ENCODE measurements at places on chromosomes 11 and 22.

DNA sequence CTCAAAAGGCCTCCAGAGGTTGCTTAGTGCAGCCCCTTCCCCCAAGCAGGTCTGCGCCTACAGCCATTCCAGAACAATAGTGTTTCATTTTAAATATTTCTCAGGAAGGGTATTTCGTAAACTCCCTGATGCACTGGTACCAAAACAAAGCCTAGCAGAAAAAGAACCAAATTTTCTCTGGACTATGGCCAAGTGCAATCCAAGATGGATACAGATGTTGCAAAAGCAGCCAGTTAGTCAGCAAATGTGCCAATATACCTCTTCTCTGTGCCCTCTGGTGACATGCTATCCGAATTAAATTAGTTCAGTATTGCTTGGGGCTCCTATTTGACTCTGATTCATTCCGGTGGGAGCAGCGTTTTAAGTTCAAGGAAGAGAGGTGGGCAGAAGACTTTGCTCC lies 247.8 kb downstream of the NTM start:
- DNase-seq, result no peak

- DNase-seq, result no peak
Observed at GRCh38 chr11:86152901-86153300, 84.0 kb upstream of the PICALM start.

DNA sequence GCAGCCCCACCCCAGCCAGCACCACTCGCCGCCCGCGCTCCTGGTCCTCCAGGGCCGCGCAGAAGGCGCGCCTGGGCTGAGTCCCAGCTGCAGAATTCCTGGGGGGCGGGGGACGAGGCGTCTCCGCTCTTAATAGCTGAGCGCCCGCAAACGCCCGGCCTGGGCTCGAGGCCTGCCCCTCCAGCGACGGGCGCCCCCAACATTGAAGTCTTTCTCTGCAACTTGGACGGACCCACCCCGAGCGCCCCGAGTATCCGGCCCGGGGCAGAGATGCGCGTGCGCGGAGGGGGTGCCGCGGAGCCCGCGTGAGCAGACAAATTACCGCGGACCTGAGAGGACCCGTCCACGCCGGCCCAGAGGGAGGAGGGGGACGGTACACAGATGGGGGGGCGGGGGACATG lies 6.7 kb upstream of the SYT7 start:
- peak; percentile 49 for DNase-seq

GRCh38 chr11:117230286-117230961 lies 1.4 kb downstream of the PCSK7 start:
- DNase-seq, result no peak

GRCh38 chr22:22748297-22748743 lies 103.9 kb downstream of the GGTLC2 start:
- peak; percentile 0 for DNase-seq

DNA sequence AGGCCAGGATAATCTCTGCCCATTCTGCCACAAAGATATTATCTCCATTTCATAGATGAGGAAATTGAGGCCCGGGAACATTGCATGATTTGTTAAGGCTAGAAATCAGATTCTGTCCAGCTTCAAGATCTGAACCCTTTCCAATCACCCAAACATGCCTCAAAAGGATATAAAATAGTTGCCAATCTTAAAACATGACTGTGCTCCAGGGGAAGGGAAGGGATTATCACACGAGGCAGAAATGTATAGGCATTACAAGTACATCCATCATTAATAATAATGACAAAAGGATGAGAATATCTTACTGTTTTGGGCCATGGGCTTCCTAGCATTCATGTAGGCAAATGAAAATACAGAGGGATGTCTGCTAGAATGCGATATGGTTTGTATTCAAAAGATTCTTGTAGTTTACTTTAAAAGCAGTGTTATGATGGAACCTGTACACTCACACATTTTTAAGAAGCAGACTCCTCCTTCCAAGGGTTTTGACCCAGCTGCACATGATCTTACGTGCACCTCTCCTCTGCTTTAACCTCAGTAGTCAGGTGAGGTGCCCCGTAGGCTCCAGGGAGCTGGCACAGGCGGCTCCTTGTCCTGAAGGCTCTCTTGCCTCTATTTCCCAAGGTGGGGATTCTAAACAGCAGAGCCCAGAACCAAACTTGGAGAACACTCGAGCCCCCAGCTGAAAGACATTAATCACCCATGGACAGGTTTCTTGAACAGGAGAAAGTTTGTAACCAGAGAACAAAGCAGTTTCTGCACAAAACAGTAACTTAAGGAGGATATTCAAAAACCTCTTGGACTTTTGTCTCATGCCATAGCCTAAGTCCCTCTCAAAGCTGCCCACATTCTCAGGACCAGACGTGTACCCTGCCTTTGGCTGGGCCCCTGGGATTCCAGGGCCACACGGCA lies 36.0 kb downstream of the PARVA start:
- DNase-seq, result no peak

- DNase-seq, result no peak
Observed at GRCh38 chr11:35792148-35792845, 129.7 kb downstream of the TRIM44 start.

GRCh38 chr22:50174382-50175190 lies 4.1 kb downstream of the PANX2 start:
- DNase-seq, result no peak

- DNase-seq, result no peak
Observed at GRCh38 chr11:130772266-130773227, 143.7 kb downstream of the SNX19 start.

DNA sequence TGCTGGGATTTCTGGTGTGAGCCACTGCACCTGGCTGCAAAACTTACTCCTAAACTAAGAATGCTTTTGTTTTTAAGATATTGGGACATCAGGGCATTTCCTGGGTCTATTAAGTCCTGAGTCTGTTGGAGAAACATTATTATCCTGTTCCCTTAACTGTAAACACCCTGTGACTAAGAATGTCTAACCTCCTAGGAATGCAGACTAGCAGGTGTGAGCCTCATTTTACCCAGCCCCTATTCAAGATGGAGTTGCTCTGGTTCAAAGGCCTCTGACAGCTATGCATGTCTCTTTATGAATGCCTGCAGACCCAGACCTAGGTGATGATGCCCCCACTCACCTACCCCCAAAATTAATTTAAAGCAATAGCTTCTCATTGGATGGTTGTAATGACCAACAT lies 46.2 kb downstream of the DEPDC5 start:
- DNase-seq, result no peak

- DNase-seq, result no peak
Observed at GRCh38 chr11:57368106-57368844, 12.7 kb downstream of the PRG3 start.

DNA sequence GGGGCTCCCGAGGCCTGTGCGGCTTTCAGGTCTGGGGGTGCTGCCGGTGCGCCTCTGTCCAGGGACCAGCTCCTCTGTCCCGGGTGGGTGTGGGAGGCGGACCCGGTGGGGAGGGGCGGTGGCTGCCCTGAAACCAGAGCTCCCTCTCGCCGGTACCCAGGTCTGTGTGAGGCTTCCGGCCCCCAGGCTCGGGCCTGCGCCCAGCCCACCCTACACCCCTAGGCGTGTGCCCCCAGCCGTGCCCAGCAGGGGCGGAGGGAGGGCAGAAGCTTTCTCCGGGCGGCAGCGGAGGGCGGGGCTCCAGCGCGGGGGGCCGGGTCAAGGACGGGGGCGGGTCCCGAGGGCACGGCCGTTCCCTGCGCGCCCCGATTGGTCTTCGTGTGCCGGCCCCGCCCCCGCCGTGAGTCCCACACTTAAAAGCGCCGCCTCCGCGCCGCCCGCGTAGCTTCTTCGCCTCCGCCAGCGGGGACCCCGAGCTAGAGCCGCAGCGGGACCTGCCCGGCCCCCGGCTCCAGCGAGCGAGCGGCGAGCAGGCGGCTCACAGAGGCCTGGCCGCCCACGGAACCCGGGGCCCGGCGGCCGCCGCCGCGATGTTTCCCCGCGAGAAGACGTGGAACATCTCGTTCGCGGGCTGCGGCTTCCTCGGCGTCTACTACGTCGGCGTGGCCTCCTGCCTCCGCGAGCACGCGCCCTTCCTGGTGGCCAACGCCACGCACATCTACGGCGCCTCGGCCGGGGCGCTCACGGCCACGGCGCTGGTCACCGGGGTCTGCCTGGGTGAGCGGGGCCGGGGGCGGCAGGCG lies 616 bp downstream of the PNPLA2 start:
- peak; percentile 92 for DNase-seq

GRCh38 chr22:45799291-45799690 lies 127.7 kb downstream of the ATXN10 start:
- DNase-seq, result no peak

GRCh38 chr11:57191311-57192219 lies 9.8 kb downstream of the LRRC55 start:
- no peak for DNase-seq

GRCh38 chr22:48823941-48824340 lies 1003.7 kb downstream of the BRD1 start:
- no peak for DNase-seq

- DNase-seq, result no peak
Observed at GRCh38 chr11:95135155-95135554, 45.5 kb downstream of the ENDOD1 start.

DNA sequence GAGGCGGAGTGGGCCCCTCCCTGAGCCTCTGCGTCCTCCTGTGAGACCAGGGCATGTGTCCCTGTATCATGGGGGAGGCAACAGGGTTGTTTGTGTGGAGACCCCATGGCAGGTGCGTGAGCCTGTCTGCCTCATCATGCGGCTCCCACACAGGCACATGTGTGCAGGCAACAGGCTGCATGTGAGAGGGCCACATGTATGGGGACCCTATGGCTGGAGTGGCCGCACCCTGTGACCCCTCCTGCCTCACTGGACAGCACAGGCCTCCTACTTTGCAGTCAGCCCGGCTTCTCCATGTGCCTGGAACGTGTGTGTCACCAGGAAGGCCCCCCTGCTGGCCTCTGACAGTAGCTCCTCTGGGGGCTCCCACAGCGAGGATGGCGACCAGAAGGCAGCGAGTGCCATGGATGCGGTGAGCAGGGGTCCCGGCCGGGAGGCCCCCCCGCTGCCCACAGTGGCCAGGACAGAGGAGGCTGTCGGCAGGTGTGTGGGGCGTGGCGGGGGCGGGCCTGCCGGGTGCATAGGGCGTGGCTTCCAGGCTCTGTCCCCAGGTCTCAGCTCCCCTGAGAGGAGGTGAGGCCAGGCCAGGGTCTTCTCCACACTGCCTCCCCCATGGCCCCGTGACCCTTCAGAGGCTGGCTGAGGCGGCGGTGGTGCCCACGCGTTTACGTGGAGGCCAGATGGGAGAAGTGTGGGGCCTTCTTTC lies 34.1 kb downstream of the SBF1 start:
- DNase-seq, result no peak

GRCh38 chr11:76455931-76456330 lies 11.1 kb downstream of the EMSY start:
- no peak for DNase-seq

GRCh38 chr22:26580240-26580962 lies 9.5 kb downstream of the TPST2 start:
- DNase-seq, result no peak

- no peak for DNase-seq
Observed at GRCh38 chr11:18756889-18757288, 30.9 kb upstream of the IGSF22 start.

- DNase-seq, result no peak
Observed at GRCh38 chr22:19394274-19395050, 37.1 kb downstream of the HIRA start.

GRCh38 chr11:2527621-2528291 lies 82.9 kb downstream of the KCNQ1 start:
- DNase-seq, result no peak

- DNase-seq, result no peak
Observed at GRCh38 chr11:123330948-123331347, 99.1 kb upstream of the GRAMD1B start.

DNA sequence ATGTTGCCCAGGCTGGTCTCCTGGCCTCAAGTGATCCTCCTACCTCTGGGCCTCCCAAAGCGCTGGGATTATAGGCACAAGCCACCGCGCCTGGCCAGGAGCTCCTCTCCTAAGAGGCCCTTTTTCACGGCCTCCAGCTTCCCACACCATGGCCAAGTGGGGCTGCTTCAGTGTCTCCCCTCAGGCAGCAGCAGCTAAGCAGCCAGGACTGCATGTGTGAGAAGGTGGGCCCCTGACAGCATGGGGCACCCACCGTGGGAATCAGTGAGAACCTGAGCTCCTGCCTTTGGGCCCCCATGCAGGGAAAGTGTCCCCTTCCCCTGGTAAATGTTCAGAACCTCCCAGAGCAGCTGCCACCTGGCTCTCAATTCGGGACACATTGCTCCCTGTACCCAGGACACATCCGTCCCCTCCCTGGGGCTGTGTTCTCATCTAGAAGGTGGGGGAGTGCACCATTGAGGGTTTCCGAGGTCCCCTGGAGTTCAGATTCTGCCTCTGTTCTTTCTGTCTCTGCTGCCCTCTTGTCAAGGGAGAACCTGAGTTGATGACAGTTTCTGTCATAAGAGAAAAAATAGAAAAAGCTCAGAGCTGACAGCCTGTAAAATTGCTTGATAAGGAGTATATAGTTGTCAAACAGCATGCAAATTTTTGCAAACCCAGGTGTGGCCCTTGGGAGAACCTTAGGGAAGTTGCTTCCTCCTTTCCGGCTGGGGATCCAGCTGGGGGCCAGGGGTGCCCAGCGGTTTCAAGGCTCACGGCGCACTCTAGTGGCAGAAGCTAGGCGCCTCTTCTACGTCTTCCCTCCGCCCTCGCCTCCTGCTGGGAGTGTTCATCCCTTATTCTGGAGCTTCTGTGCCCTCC lies 29.7 kb downstream of the FAM83F start:
- DNase-seq, result peak; percentile 68

- DNase-seq, result peak; percentile 91
Observed at GRCh38 chr22:25919452-25919851, 177.5 kb downstream of the MYO18B start.

DNA sequence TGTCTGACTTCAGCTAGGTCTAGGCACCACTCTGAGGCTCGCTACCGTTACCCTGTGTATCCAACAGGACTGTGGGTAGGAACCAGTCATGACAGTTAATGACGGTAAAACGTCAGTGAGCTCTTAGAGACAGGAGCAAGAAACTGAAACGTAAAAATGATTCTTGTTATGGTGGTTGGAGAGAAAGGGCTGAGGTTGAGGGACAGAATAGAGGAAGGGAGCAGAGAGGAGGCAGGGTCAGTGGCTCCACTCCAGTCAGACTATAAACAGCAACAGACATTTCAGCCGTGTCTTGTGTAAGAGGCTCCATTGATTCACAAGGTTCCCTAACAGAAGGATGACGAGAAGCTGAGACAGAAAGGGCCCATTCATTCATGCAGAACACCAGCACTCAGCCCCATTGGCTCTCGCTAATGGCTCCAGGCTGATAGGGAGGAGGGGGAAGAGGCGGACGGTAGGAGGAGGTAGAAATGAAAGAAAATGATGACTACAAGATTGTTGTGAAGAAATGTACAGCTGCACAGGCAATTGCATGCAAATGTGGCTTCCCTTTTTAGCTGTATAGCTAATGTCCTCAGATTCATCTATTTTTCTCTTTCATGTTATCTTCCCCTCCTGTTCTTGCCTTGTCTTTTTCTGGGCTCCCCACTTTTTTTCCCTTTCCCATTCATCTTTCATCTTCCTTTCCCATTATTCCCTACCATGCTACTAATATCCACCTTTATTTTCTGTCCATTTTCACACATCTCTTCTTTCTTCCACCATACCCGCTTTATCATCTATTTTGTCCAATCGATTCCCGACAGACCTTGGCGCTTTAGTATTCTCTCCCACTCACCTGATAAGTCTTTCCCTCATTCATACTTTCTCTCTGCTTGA lies 34.3 kb downstream of the ETS1 start:
- no peak for DNase-seq

- DNase-seq, result no peak
Observed at GRCh38 chr11:65661599-65662246, 993 bp downstream of the RELA start.

- DNase-seq, result peak; percentile 63
Observed at GRCh38 chr11:46826310-46827044, 19.6 kb downstream of the CKAP5 start.
